ENCODE measurements at places on chromosomes 16 and 17.

GRCh38 chr17:4908711-4909496 is 6.0 kb upstream of the CHRNE start:
- peak; percentile 92 for DNase-seq

- DNase-seq, result peak; percentile 30
Measured at GRCh38 chr16:71426069-71426879, 15.6 kb downstream of the TLE7 start.

- DNase-seq, result no peak
Measured at GRCh38 chr16:54657058-54657708, 273.5 kb upstream of the IRX5 start.

GRCh38 chr16:19213885-19214284 is 45.8 kb downstream of the SYT17 start:
- DNase-seq, result no peak

- no peak for DNase-seq
Measured at GRCh38 chr16:10964891-10965326, 20.5 kb downstream of the CLEC16A start.

DNA sequence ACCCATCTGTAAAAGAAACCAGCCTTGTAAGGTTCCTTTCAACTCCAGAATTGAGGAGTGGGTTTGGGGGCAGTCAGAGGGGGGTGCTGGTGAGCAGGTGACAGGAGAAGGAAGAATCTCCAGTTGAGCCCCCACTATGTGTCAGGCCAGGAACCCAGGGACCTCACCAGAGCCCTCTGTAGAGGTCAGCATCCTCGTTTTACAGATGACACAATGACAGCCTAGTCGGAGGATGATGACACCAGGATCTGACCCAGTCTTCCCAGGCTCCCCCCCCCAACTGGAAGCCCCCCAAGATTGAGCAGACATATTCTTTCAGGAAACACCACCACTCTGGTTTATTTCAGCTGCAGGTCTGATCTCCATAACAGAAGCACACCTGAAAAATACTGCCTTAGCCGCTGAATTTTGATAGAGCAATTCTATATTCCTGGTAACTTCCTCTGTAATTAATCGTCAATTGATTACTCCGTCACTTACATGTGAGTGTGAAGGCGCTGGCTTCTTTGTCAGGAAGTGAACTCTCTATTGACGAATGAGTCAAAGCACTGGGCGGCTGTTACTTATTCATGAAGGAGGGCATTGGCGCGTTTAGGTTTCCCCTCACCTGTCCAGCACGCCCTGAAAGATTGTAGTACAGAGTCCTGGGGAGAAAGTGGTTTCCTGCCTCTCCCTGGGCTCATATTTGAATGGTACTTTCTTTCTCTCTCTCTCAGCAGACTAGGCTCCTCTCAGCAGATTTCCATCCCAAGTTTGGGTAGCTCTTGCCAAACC is 21.2 kb downstream of the SOCS3 start:
- DNase-seq, result no peak

DNA sequence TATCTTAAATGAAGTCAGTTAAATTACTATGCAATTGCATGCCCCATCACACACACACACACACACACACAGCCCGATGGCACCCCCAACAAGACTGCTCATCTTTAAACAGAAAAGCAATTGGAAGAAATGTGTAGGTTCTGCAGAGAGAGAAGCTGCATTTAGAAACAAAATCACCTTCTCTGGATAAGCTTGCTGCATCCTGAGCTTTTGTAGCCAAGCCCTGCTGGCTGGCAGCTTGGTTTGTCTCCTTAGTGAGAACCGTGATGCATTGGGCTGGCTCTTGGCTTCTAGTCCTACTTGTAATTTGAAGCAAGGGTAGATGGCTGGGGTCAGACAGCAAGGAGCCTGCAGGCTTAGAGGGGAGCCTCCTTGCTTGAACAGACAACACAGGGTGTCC is 153.8 kb downstream of the SOX9 start:
- DNase-seq, result no peak

DNA sequence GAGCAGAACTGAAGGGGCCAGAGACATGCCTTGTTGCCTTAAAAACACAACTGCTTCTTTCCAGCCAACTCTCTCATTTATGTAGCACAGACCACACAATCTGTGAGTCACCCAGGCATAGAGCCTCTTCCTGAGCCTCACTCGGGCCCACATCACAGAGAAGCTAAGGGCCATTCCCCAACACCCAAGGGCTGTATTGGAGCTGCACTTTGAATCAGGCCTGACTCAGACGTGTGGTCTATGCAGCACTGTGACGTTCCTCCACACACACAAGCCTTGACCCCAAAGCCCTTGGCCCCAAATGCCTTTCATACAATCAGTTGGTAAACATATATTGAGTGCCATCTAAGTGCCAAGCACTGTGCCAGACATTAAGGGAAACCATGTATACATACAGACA is 308.9 kb upstream of the DYNLRB2 start:
- DNase-seq, result no peak

DNA sequence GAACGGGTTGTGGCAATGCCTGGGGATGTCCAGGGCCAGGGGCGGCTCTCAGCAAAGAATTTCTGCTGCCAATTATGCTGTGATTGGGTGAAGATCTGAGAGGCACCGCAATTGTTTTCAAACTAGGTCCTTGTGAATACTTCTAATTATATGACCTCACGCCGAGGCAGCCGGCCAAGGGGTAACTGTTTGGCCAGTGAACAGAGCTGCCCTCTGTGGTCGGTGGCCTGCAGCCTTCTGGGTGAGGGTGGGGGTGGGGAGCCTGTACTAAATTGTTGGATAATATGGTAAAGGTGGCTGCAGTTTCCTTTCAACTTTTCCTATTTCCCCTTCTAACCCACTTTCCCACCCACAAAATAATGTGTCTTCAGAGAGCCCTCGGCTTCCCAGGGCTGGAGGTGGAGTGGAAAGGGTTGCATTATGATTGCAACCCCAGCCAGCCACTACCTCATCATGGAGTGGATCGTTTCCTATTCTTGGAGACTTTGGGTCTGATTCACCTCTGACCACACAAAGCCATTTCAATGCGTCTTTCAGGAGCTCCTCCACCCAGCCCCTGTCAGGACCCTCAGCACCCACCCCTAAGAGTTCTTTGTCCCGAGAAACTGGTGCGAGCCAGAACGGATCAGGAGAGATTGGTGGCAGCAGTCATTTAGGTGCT is 2.0 kb upstream of the DNAI2 start:
- peak; percentile 93 for DNase-seq
